Ovary (tissue), 10 donors: ENCODE measurements at places on chromosomes 7 and 10. TPM values are rescaled to one million over a fixed set of nuclear protein-coding genes. Genes with fewer than 3 reads are reported as not detected.

NPSR1 gene
- total RNA-seq: not detected

ZNF783 gene
- total RNA-seq: 11.8 TPM

PTN gene
- 2.1 TPM for total RNA-seq

CYP3A7 gene
- total RNA-seq: 0.34 TPM

CLRN3 gene
- total RNA-seq: not detected

CFAP70 gene
- 4.9 TPM for total RNA-seq

NPC1L1 gene
- 0.28 TPM for total RNA-seq
